ENCODE measurements at places on chromosomes 2 and 18.
A peak's percentile ranks its signal among the peaks of the same experiment; 100 is the strongest.

DNA sequence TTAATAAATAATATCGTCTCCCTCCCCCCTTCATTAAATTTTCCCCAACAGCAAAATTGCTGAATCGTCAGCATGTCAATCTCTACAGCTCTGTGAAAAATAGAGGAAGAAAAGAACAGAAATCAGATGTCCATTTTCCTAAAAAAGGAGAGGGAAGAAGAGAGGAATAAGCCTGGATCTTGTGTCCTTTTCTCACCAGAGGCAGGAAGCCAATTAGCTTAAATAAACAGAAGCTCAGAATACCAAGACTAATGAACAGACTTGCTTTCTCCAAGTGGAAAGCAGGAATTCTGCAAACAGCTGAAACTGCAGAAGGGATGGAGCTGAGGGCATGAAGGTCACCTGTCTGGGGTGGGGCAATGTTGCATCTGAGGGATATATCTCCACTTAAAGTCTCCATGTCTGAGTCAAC, 265.7 kb downstream of the CCDC85A start:
- peak; percentile 15 for DNase-seq

- no peak for DNase-seq
These were observed 123.8 kb downstream of the MYO1B start for GRCh38 chr2:191369034-191369433.

DNA sequence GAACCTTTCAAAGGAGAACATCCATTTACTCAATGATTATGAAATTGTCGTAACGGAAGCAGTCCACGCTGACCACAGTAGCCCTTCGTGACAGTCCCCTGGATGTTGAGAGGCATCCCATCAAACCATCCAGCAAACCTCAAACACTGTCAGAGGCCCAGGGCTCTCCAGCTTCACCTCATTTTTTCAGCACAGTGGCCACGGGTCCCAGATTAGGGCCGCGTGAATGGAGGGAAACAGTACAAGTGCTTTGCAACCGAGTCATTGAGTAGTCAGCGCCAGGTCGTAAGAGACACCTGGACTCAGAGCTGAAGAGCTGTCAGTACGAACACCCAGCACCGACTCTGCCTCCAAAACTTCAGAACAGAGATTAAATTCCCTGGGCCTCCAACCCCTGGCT, 552.5 kb upstream of the SALL3 start:
- no peak for DNase-seq

DNA sequence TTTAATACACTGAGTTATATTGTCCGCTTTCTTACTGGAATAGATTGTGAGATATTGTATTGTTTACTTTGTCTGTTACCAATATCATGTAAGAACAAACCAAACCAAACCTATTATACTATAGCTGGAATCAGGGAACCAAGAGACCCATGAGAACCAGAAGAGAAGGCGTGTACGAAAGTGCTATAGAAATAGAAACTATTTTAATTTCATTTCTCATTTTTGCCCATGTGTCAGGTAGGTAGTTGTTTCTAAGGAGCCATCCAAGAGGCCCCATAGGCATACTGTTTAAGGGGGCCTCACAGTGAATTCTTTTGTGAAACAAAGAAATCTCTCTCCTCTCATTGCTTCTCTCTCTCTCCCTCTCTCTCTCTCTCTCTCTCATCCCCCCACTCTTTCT, 363.6 kb downstream of the RNF144A start:
- DNase-seq: no peak

DNA sequence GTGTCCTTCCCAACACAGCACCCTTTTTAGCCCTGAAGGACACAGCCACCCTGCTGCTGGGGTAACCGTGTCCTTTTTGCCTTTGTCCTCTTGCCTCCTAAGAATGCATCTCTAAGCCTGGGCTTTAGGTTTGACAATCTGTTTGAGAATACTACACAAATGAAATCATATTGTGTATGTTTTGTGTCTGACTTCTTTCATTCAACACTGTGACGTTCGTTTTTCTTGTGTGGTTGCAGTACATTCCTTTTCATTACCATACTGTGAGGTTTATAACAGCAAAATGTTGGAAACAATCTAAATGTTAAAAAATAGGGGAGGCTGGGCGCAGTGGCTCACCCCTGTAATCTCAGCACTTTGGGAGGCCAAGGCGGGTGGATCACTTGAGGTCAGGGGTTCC, 11.2 kb downstream of the ASPRV1 start:
- DNase-seq: no peak
